ENCODE measurements at places on chromosomes 5 and 9. TPM values are rescaled to one million over a fixed set of nuclear protein-coding genes. Genes with fewer than 3 reads are reported as not detected.

Gene MORN5
- total RNA-seq: not detected

Gene CA9
- not detected for total RNA-seq

Gene RAD1
- 40.6 TPM for total RNA-seq

Gene KCTD16
- total RNA-seq: 0.89 TPM

DNA sequence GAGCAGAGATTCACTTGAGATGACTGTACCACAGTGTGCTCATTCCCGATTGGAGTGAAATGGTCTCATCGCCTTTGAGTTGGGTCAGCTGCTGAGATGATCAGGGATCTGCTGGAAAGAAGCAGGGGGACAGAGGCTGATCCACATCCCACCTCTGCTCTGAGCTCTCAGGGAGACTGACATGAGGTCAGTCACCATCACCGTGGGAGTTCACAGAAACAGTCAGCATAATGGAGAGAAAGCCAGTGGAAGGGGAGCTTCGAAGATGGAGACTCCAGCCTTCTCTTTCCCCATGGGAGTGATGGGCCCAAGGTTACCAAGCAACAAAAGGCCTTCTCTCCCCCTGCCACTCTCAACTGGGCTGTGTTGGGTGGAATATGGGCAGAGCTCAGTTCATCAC, 276.4 kb downstream of the CDK5RAP2 start:
- no peak for DNase-seq

GRCh38 chr5:76082772-76083554, at the start of gene SV2C:
Gene SV2C (plus strand): TSS chr5:76083383. CDS start chr5:76131751, 48,368 bp downstream.
- no peak for DNase-seq

DNA sequence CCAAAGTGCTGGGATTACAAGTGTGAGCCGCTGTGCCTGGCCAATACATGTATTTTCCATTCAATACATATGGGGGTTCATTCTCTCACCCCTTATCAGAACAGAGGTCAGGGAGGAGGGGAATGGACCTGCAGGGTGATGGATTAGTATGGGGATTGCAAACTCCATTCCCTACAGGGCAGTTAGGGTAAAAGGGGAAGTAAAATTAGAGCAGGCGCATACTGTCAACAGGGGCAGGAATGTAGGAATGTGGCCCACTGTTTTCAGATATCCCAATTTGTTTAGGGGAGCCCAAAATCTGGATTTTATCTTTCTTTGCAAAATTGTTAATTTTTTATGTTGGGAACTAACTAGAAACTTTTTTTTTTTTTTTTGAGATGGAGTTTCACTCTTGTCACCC, 46.4 kb upstream of the SLC44A1 start:
- no peak for DNase-seq

GRCh38 chr5:107604990-107605389, 65.7 kb downstream of the EFNA5 start:
- DNase-seq: no peak

- DNase-seq: no peak
These were observed 359 bp downstream of the PRELID1 start for GRCh38 chr5:177303925-177304391.

GRCh38 chr9:27817747-27818146, 244.5 kb upstream of the C9orf72 start:
- DNase-seq: no peak

DNA sequence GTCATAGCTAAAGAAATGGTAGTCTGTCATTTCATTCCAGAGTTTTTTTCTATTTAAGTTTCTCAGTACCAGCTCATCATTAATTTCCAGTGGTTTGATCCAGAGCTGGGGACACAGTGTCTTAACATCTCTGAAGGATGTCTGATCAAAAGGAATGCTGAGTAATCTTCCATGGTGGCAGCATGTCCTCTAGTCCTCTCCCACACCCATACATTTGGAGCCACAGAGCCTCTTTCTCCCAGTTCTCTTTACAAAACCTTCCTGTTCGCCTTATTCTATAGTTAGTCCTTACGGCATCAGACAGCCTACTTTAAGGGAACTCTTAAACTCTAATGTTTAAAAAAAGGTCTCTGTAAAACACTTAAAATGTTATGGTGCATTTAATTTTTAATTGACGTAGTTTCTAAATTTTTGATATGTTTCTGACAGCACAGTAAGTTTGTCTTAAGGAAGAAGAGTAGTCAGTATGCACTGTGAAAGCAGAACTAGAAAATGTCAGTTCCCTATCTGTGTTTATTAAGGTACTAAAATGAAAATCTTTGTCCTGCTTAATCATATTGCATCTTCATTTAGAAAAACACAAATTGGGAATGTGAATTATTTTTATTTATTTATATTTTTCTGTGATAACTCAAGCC, 96.8 kb downstream of the INIP start:
- DNase-seq: no peak

All from A172 (cell line).